Activated B cell treated with CpG ODN at 0.5 μM for 24 hours (primary cell): ENCODE measurements at places on chromosomes 16 and 17.

GRCh38 chr16:20611975-20612481, 35.9 kb upstream of the ACSM2B start:
- no peak for DNase-seq

GRCh38 chr17:31379597-31380205, 11.8 kb upstream of the RAB11FIP4 start:
- no peak for DNase-seq

DNA sequence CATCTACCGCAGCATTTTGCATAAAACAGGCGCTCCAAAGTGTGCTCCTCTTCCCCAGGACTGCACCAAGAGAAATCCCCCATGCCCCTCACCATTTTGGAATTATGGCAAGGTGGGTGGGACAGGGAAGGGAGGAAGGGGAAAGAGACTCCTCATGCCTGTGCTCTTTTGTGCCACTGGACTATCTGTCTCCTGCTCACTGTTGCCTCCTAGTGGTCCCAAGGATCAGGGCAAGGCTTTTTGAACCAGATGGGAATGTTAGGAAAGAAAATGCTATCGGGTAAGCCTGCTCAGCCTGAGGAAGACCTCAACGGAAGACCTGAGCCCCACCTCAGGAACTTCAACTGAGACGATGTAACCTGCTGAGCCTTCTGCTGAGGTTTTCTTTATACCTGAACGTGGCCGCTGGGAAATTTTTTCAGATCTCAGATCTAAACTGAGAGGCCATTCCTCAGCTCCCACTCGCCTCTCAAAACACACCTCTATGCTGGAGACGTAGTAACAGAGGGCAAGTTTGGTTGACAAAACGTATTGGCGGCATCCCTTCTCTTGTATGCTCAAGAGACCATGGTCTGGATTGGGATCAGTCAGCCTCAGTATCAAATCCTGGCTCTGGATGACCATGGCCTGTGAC, 58.3 kb downstream of the SPACA3 start:
- DNase-seq, result no peak

DNA sequence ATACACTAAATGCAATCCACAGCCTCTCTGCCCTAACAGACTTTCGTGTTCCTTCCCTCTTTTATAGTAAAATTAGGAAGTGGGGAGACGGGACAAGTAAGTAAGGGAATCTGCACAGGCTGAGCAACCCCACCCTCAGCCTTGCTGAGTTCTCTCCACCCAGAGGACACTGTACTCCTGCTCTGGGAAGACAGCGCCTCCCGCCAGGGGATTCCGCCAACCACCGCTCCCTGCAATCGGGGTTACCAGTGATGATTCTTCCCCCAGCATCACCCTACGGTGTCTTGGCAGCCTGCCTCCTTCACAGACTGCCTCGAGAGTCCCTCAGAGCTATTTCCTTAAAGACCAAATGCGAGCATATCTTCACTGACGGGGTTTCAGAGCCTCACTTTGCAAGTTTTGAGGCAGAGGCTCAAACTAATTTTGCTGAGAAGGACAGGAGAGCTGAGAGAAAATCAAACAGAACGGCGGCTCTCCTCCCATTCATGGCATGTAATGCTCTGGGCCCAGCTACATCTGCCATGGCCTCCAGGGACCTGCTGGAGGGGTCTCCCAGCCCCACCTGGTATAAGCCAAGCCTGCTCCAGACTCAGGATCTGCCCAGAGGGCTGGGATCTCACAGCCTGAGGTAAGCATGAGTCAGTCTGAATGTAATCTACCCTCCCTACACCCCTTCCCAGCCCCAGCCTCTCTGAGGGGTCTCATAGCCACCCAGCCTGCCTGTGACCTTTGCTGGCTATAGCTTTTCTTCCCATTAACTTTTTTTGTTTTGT, 22.7 kb upstream of the ASGR2 start:
- no peak for DNase-seq

DNA sequence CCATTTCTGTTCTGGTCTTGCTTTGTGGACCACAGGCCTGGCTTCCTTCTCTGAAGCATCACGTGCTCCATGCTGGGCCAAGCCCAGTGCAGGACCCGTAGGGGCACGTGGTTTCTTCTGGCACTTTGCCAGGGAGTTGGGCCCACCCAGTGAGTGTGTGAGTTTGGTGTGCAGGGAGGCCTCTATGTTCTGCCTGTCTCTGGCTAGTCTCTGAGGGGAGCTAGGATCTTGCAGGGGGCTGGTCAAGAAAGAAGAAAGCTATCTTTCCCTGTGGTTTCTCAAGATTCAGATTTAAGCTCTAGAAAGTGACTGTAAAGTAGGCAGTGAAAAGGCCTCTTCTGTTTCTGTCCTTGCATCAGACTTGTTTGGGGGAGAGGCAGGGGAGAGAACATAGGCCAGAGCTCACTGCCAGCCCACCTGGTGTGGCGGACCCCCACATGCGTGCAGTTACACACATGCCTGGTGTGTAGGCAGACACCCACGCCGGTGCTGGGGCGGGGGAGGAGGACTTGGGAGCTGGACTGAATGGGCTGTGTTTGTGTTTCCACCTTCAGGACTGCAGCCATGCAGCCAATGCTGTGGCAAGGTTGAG, 11.8 kb downstream of the LASP1 start:
- DNase-seq, result no peak
